ENCODE measurements at places on chromosomes 12 and 14.

GRCh38 chr12:132520421-132521199 lies 30.7 kb downstream of the FBRSL1 start:
- DNase-seq = no peak

DNA sequence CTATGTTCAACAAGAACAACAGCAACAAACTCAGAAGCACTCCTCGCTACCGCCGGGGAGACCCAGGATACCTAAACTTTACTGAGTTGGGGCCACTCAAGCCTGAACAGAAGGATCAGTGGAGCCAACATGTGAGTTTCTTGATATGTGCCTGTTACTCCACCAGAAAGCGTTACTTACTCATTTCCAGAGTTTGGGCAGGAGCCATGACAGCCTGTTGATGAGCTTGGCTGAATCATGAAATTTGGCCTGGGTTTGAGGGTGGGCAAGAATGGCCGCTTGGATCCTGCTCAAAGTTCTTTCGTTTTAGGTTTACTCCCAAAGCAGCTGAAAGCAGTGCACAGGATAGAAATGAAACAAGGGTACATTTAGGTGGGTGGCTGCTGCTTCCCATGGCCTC lies 12.0 kb upstream of the GALNT6 start:
- no peak for DNase-seq

GRCh38 chr14:29734732-29735131 lies 192.9 kb downstream of the PRKD1 start:
- no peak for DNase-seq

- no peak for DNase-seq
Observed at GRCh38 chr14:65110525-65110924, 8.2 kb upstream of the MAX start.

DNA sequence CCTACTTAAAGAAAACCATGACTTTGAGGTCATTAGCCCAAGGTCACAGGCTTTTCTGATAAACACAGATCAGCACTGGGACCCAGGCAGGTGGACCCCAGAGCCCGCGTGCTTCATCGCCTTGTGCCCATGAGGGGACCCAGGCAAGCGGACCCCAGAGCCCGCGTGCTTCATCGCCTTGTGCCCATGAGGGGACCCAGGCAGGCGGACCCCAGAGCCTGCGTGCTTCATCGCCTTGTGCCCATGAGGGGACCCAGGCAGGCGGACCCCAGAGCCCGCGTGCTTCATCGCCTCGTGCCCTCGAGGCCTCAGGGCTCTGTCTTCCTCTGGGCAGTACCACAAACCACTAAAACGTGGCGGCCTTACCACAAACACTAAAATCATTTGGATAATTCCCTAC lies 31.7 kb downstream of the STX2 start:
- DNase-seq = no peak

DNA sequence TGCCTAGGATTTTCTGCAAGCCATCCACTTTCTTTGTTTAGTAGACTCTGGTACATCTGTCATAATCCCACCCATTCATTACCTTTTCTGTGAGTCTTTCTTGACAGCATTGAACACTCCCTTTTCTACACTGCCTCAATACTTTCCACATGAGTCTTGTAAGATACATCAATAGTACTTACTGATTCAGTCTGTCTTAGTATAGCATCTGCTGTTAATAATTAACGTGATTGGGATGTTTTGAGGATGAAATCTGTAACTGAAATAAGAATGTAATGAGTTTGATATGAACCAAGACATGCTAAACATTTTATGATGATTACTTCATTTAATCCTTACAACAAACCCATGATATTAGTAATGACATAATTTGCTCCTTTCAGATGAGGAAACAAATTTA lies 196.2 kb upstream of the FOXG1 start:
- no peak for DNase-seq

- no peak for DNase-seq
Observed at GRCh38 chr12:113239811-113240331, 18.6 kb downstream of the TPCN1 start.

GRCh38 chr14:91402771-91403600 lies 14.6 kb downstream of the CCDC88C start:
- no peak for DNase-seq

DNA sequence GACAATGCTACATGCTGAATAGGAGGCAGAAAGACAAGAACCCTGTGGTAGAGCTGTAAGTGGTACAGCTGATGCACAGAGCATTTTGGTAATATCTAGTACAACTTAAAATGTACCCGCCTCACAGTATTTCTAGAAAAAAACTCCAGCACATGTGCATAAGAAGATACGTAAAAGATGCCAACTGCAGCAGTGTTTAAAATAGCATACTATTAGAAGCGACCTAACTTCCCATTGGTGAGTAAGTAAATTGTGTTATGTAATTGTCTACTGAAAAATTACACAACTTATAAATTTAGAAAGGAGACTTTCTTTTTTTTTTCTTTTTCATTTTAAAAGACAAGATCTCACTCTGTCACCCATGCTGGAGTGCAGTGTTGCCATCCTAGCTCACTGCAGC lies 114.3 kb upstream of the CAND1 start:
- DNase-seq = no peak

- DNase-seq = no peak
Observed at GRCh38 chr12:124675881-124676713, 108.7 kb upstream of the NCOR2 start.

GRCh38 chr12:4272424-4273272 lies 914 bp upstream of the CCND2 start:
- DNase-seq = no peak

GRCh38 chr12:66129934-66130266 lies 650 bp downstream of the LLPH start:
- DNase-seq = no peak

DNA sequence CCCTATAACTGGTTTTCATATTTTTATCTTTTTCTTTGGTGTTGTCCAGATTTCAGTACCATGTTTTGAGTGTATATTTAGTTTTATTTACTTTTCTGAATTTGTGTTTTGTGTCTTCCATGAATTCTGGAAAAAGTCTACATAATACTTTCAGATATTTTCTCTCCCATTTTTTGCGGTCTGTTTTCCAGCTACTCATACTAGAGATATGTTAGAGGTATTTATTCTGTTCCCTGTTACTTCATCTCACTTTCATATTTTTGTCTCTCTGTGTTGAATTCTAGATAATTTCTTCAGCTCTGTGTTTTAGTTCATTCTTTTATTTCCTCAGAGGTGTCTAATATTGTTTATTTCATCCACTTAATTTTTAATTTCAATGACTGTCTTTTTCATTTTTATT lies 74.2 kb downstream of the IFT81 start:
- no peak for DNase-seq

- DNase-seq = no peak
Observed at GRCh38 chr12:104063712-104064030, 660 bp upstream of the HCFC2 start.

DNA sequence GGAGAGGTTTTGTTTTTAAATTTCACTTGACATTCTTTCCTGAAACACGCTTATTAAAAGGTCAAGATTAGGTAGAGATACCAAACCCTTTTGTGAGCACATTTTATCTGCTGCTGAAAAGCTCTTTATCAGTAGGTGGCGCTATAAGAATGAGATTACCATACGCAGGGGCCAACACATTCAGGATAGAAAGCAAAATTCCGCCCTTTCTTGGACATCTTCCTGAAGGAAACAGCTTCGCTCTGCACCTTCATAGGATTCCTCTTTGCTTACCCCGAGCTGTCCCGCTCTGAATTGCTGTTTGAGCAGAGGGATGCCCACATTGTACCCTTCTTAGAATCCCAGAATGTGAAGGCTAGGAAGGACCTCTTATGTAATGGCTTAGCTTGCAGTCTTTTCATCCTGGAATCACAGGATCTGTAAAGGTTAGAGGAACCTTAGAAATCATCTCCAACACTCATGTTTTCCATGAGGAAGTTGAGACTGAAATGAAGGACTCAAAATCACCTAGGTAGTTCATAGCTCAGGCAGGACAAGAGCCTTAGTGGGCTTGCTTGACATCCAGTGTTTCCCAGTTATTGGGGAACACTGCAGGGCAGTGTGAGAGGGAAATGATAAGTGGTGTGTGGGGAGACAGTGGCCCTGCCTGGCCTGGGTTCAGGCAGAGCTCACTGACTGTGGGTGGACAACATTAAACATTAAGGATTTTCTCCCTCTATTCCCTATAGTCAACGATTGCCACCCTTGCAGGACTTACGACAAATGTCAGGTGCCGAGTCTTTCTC lies 38.7 kb upstream of the CRY1 start:
- no peak for DNase-seq

- DNase-seq = no peak
Observed at GRCh38 chr14:37932008-37932407, 275.7 kb upstream of the SSTR1 start.

DNA sequence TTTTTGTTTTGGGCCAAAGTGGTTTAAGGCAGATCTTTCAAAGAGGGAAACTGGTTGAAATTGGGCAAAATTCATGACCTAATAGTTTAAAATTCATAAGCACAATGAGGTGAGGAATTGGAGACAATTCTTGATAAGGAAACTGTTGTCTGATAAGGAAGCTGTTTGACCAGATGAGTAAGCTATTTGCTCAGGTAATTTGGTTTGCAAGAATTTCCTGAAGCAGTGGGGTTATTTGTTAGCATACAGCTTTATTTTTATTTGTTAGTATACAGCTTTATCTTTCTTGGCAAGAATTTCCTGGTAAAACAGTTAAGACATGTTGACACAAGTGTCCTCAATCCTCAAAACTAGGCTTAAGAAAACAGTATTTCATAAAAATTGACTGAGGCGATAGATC lies 559.0 kb downstream of the GALC start:
- no peak for DNase-seq

- DNase-seq = no peak
Observed at GRCh38 chr14:83473416-83474235, 1940.0 kb upstream of the SEL1L start.

DNA sequence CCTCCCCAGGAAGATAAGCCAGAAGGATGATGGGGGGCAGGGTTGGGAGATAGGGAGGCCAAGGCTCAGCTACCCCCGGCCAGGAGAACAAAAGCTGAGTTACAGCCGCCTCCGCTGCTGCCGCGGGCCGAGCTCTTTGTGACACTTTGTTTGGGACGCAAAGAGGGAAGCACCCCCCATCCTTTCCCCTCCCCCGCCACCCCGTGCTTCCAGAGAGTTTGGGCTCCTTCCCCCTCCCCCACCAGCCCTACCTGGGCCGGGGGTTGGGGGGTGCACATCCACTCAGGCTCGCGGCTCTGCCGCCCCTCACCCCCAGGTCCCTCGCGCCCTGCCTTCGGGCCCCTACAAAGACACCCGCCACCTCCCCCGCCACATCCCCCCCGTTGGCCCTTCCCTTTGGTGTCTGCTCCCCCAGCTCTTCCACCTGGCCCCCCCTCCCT lies 799 bp downstream of the ZNF219 start:
- DNase-seq = no peak

Data from right lobe of liver (tissue), 6 donors.